ENCODE measurements at places on chromosomes 4 and X.

DNA sequence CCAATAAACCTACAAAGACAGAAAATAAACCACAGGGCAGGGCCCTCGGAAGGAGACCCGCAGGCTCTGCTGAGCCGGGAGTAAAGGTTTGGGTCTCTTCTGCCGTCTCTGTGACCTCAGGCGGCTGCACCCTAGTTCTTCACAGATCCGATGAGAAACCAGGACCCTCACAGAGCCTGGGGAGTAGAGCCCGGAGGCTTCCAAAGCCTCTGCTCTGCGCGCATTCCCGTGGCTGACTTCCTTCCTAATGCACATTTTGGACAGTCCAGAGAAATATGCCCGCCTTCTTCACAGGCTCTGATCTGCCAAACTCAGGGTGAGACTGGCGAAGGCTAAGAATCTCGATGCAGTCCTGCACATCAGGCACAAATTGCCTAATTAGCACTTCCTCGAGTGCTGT lies 245.5 kb downstream of the EVC2 start:
- no peak for DNase-seq

DNA sequence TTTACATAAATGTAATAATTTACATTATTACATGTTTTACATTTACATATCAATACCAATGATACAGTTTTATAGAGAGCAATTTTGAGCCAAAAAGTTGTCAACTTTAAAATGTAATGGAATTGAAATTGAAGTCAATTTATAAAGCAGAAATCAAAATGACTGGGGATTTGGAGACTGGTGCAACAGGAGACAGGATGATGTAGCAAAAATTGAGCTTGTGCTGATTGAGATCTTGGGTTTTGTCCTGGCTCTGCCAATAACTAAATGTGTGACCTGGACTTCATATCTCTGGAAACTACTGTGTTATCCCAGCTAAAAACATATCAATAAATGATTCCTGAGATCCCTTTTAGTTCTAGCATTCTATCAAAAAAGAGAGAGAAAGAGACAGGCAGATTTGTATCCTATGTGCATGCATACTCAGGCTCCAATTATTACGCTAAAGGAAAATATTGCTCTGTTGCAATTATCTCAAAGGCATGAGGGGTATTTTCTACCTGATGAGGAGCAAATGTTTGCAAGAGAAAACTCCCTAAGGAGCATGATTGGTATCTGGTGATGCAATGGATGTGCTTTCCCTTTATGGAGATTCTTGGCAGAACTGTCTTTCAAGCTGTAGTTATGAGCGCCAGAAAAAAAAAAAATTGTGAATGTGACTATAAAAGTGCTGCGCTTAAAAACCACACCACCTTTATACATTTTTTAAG lies 14.7 kb downstream of the EXOC1L start:
- no peak for DNase-seq

DNA sequence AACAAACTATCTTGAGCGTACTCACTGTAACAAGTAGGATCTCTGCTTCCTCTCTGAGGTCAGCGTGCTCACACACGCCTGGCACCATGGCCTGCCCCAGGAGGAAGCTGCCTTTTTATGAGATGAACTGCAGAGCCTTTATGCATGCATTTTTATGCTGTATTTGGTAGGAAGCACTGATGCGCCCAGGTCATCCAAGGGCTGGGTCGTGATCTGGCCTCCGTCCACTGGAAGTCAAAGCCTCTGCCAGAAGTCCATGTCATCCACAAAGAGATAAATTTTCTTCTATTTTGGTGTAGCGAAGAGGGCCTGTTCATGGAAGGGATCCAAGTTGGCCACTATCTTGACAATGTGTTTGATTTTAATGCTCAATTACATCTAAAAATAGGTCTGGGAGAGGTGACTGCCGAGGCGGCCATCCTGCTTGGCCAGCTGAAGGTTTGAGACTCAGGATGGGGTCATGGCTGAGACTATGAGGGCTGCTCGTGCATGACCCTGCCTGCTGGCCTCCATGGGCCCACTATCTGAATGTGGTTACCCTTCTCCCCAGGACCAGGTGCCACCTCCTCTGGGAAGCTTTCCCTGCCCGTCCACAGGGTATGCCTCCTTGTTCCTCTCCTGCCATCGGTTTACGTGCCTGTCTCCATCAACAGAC lies 50.3 kb downstream of the HTRA3 start:
- no peak for DNase-seq

DNA sequence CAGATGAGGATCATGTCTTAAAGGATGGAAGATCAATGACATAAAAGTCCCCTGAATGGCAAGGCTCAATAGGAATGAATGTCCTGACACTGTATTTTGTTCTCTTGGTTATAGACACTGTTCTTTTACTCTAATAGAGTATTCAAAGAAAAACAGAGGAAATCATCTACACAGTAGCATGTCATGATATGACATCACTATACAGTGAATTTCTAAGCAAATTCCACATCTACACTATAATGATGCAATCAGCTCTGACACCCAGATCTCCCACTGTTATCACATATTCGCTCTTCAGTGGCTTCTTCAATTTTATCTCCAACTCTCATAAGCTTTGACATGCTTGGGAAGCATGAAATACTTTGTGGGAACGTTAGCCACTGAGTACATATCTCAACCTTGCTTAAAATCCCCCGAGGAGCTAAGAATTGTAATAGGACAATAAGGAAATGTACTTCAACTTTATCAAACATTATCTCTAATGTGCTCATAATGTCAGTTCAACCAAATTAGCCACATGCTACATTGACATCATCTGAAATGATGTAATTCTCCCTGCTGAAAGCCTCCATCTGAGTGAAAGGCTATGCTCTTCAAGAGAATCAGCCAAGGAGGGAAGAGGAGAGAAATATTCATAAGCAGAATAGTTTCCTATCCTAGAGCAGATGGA lies 139.6 kb upstream of the PTCHD1 start:
- no peak for DNase-seq

GRCh38 chrX:116239944-116240840 lies 69.6 kb downstream of the AGTR2 start:
- no peak for DNase-seq

DNA sequence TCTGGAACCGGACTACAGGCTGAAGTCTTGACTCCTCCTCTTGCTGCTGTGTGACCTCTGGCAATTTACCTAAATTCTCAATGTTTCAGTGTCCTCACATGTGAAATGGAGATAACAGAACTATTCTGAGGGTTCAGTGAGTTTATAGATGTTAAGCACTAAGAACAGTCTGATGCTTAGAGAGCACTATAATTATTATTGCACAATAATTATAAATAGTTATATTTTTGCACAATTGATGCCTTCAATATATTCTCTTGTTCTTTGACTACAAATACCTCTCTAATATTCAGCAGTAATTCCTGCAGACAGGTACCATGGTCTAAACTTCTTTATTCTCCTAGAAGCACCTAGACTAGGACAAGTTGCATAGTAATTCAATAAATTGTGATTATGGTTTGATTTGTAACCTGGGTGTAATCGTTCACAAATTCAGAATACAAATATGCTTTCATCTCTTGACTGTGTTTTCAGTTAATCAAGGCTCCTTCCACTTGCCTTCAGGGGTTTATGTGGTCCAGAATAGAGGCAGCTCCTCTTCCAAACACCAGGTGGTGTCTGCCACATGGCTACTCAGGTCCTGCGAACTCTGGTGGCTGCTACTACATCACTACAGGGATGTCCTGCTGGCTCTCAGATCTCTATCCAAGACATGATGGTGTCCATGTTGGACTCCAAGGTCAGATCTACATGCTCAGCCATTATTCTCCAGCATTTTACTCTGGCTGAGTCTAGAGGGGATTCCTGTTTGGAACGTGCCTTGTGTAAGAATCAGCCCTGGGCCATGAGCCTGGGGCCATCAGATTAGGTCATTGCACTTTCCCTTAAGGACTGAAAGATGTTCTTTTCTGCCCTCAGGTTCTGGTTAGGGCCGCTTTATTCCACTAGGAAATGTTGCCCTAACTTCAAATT lies 103.4 kb downstream of the QRFPR start:
- no peak for DNase-seq

GRCh38 chr4:32117693-32118092 lies 1397.5 kb downstream of the PCDH7 start:
- DNase-seq = no peak

DNA sequence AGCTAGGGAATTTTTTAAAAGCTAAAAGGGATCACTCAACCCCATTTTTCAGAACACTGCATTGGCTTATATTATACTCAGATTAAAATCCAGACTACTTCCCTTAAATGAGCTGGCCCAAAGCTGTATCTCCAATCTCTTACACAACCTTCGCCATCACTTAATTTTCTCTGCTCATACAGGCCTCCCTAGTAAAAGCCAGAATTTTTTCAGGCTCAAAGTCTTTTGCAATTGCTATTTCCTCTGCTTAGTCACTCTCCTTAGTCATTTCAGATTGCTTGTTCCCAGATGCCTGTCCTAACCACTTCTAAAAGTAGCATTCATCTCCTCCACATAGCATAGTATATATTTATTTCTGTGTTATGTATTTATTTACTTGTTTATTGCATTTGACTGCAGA lies 1587.9 kb upstream of the ADGRL3 start:
- no peak for DNase-seq

- no peak for DNase-seq
Observed at GRCh38 chr4:172232966-172233365, 419.8 kb downstream of the GALNTL6 start.

DNA sequence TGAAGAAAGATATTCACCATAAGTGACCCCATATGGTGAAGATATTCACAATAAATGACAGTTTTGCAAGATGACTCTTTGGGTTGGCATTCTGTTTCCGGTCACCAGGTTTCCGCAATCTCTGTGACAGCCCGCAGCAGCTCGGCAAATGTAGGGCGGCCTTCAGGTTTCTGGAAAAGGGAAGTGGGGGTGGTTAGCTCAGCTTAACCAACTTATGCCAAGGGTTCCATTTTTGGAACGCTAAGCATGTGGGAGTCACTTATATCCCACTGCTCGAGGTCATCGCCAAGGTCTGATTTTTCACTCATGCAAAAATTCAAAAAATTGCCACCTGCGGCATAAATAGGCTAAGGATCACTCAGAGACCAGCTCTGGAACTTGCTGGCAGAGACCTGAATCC lies 51.0 kb downstream of the NIPAL1 start:
- no peak for DNase-seq

All from stimulated activated CD4-positive, alpha-beta T cell treated with anti-CD3 and anti-CD28 coated beads, Interleukin-4, amount 100 ng/mL, for 24 hours (primary cell).